ENCODE measurements at places on chromosomes 7 and 10.

- no peak for DNase-seq
Observed at GRCh38 chr10:116408719-116409118, 18.9 kb upstream of the PNLIPRP3 start.

GRCh38 chr7:70624500-70625103, 507.3 kb upstream of the GALNT17 start:
- DNase-seq, result no peak

DNA sequence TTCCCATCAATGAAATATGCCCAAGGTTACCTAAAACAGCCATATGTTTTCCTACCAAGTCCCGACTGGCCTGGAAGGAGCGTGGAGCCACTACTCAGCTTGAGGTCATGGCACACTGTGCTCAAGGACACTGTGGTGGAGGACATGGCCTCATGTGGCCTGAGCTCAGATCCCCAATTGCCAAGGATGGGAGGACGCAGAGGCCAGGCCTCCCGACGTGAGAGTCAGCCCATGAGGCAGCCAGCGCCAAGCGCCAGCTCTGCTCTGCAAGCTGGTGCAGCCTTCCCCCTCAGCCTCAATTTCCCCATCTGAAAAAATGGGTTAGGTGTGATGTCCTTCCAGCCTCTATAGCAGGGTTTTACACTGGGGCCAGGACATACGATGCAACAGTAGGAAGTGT, 302.6 kb downstream of the CALN1 start:
- DNase-seq, result no peak

DNA sequence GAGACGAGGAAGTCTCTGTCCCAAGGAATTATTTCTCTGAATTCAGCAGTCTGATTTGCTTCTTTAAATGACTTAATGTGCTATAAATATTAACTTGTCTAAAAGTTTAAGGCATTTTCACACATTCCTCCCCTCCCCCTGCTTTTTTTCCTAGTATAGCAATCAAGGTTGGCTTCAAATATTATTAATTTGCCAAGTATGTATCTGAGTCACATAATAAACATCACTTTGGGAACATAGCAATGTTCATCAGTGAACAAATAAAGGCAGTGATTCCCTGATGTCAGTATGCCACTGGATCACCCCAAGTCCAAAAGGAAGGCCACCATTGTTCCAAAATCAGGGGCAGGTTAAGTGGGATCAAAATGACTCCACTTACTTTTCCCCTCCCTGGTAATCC, 40.5 kb downstream of the PDE6C start:
- DNase-seq, result no peak

GRCh38 chr7:41084381-41084780, 618.5 kb downstream of the INHBA start:
- DNase-seq, result no peak

GRCh38 chr7:157903710-157904109, 566.9 kb downstream of the DNAJB6 start:
- no peak for DNase-seq

All from hematopoietic multipotent progenitor cell treated with erythropoietin and hydrocortisone succinate and interleukin-3 and kit ligand, for 8 days (in vitro differentiated cells).